ENCODE measurements at places on chromosomes 6 and 20.

DNA sequence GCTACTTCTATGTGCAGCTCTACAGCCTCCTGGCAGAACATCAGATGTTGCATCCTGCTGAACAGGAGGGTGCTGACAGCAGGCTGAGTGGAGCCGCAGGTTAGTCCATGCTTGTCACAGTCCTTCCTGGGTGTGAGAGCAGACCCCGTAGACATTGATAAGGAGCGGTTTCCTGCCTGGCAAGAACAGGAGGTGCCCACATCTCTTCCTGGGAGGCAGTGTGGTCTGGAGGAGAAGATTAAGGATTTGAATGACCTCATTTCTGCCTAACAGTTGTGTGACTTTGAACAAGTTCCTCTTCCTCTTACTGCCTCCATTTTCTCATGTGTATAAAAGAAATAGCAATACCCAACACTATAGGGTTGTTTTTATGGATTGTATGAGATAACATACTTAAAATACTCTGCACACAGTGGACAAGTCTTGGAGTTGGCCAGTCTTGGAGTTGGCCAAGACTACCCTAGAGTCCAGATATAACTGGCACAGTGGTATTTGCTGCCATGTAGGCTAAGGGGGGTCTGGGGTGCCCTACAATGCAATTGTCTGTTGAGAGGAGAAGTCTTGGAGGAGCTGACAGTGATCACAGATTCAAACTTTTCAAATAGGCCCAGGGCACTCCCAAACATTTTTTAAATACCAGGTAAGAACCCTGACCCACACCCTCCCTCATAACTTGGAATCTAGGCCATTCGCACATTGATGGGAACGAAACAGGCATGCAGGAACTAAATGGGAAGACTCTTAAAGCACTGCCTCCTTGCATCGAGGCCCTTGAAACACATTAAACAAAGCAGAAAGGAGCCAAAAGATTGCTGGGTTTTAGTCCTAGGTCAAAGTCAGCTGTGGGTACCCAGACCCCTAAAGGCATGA is 32.6 kb upstream of the TBC1D7 start:
- no peak for DNase-seq

GRCh38 chr6:157761331-157761921 is 61.6 kb upstream of the SNX9 start:
- DNase-seq = peak; percentile 63

- DNase-seq = no peak
Measured at GRCh38 chr6:22313796-22314195, 17.0 kb upstream of the PRL start.

DNA sequence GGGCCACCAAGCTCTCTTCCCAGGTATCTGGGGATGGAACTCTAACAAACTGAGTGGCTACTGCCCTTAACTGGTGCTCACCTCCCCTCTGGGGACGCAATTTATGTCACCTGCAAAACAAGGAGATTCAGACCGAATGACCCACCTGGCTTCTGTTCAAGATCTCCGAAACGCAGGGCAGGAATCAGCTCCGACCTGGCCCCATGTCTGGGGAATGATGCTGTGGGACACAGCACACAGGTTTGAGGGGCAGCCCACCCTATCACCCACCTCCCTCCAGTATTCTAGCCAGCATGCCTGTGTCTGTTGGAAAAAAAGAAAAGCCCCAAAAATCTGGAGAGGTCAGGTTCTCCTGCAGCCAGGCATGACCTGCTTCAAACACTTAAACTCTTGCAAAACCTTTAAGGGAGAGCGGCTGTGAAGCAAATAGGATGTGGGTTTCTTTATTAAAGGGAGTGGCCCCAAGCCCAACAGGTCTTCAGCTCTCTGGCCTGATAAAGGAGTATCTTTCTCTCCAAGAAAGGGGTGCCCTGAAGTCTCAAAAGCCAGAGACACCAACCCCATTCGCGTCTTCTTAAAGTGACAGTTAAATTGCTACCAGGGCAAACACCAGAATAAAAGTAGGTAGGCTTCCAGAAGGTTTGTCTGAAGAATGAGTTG is 6.4 kb downstream of the PREX1 start:
- DNase-seq = no peak

- no peak for DNase-seq
Measured at GRCh38 chr6:133956416-133957049, 3.5 kb downstream of the TBPL1 start.

DNA sequence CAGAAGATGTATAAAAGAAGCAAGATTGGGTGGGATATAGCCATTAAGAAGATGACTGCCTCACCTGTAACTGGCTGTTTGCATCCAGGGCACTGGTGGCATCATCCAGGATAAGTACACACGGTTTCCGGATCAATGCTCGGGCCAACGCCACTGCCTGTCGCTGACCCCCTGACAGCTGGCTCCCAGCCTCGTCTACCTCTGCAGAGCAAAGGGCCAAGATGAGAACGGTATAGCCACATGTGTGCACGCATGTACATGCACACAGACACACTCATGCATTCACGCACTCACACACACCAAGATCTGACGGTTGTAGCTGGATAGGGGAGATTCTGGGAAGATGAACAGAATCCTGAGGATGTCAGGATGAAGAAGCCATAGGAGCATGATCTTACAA is 3.2 kb upstream of the PSMB8 start:
- peak; percentile 20 for DNase-seq

GRCh38 chr6:149081281-149081680 is 236.2 kb upstream of the TAB2 start:
- DNase-seq = no peak

DNA sequence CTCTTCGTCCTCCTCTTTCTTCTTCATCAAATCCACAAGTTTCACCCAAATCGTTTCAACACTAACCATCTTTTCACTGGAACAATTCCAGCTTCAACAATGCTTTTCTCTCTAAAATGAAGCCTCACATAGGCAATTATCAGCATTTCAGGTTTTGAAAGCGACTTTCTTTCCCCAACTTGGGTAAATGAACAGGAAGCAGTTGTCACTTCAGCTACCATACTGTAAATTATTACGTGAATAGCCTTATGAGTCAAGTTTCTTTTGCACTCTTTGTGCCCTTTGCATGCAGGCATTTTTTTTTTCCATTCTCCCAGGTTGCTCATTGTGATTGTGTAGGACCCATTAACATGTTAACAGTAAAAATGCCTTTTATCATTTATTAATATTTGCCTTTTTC is 121.7 kb upstream of the BTBD3 start:
- no peak for DNase-seq

- DNase-seq = no peak
Measured at GRCh38 chr6:43970068-43970912, 157.0 kb downstream of the MRPL14 start.

GRCh38 chr6:156617941-156618340 is 159.2 kb upstream of the ARID1B start:
- DNase-seq = no peak

GRCh38 chr6:26594730-26595632 is 1.8 kb upstream of the ABT1 start:
- DNase-seq = no peak

DNA sequence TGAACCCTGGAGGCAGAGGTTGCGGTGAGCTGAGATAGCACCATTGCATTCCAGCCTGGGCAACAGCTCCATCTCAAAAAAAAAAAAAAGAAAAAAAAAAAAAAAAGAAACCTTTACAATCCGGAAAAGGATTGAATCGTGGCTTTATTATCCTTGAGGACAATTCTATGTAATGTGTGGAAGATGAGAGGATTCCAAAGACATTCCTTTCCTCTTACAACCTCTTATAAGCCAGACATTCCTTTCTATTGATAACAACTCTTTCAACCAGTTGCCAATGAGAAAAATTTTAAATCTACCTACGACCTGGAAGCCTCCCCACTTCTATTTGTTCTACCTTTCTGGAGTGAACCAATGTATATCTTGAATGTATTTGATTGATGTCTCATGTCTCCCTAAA is 91.2 kb upstream of the EEF1E1 start:
- DNase-seq = no peak

DNA sequence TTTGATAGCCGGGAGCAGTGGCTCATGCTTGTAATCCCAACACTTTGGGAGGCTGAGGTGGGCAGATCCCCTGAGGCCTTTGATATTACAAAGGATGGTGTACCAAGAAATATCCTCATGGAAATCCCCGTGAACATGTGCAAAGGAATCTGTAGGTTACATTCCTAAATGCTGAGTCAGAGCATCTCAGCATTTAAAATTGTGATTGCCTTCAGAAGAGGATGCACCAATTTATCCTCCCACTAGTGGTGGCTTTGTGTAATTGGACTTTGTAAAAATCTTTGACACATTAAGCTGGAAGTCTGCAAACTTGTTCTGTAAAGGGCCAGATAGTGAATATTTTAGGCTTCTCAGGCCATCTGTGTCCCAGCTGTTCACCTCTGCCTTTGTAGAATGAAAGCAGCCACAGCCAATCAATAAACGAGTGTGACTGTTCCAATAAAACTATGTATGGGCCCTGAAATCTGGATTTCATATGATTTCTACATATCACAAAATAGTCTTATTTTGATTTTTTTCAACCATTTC is 11.8 kb downstream of the TMEM14B start:
- DNase-seq = no peak

DNA sequence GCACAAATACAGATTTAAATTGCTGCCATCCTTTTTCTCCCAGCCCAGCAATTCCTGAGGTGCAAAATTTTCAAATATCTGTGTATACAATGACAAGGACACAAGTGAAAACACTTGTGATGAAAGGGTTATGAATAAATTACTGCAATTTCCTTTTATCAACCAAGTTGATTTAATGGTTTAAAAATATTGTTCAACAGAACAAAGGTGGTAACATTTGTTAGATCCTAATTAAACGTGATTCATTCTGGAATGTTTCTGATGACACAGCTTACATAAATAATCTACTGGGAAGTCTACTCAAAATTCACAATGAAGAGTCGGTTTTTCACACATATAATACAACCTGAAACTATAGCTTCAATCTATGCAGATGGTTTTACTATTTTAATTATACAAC is 17.1 kb downstream of the B4GALT5 start:
- DNase-seq = no peak

DNA sequence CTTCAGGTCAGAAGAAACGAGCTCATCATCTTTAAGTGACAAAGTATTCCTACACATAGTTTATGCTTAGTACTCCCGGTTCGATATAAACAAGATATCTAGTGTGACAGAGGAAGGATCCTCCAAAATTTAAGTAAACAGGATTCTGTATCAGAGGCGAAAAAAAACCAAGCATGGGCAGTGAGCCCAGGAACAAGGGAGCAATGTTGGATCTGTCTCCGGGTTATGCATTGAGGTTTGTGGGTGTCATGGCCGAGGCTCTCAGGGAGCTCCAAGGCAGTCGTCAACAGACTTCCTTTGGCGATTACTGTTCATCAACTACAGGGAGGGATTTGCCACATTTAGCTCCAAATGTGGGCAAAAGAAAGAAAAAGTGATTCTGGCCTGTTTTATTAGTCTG is 319.5 kb downstream of the CBLN4 start:
- no peak for DNase-seq

- no peak for DNase-seq
Measured at GRCh38 chr6:169190144-169190584, 63.5 kb downstream of the THBS2 start.

GRCh38 chr20:1391640-1392442 is 1.0 kb downstream of the FKBP1A start:
- DNase-seq = peak; percentile 43

GRCh38 chr6:33896391-33897188 is 92.8 kb upstream of the MLN start:
- no peak for DNase-seq

- no peak for DNase-seq
Measured at GRCh38 chr20:14550655-14551054, 213.2 kb upstream of the FLRT3 start.

GRCh38 chr6:23566418-23566817 is 559.6 kb upstream of the NRSN1 start:
- DNase-seq = no peak

GRCh38 chr20:1438361-1438760 is 28.3 kb downstream of the NSFL1C start:
- DNase-seq = no peak

- no peak for DNase-seq
Measured at GRCh38 chr6:130825772-130826441, 1.3 kb upstream of the SMLR1 start.

- no peak for DNase-seq
Measured at GRCh38 chr6:3738381-3739131, 13.0 kb downstream of the PXDC1 start.

DNA sequence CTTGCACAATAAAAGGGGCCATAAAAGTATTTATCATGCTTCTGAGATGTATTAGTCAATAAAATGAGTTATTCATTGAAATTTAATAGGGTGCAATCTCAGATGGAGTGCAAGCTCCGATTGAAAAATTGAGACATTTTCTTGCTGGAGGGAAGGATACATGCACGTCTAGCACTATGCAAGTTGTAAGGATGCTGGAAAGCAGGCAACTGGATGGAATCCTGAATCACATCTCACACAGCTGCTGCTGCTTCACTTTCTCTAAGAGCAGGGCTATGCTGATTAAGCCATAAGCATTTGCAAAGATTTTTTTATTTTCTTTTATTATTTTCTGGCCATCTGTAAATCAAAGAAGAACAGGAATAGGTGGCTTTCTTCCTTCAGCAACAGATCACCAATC is 308.8 kb upstream of the EPHA7 start:
- DNase-seq = no peak

DNA sequence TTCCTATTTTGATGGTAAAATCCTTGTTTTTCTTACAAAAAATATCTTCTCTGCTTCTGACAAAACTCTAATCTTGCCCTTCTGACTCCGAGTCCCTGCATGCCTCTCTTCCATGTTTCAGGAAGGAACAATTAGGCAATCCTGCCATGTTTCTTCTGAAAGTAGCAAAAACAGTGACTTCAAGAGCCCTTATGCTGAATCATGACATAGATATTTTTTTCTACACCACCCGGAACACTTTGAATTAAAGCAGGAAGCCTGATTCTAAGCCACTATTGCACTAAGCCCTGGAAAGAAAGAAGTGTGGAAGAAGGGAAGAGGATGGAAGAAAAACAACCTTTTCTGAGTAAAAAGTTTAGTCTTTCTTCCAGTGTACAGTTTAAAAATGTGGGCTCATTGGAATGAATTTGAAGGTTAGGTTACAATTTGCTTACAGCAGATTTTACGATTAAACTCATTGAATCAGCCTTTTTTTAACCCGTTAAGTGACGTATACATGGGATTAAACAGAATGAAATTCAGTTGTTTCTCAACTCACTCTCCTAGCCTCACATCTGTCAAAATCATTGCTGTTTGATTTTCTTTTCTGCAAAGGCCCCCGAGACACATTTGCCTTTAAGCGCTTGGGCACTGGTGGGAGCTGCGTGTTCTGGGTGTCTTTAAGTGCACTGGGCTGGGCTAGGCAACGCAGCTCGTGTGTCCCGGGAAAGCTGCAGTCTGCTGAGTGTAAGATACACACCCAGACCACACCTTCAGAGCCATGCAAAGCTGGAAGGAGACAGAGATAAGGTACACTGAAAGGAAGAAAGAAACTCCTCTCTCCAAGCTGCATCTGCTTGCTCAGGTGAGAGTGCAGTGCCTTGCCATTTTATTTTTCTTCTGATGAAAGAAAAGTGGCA is 159.4 kb upstream of the CITED2 start:
- no peak for DNase-seq

Data from activated CD8-positive, alpha-beta T cell treated with anti-CD3 and anti-CD28 coated beads, Interleukin-2, amount 10 ng/mL, durations not matched to agents 7 days and 5 days (primary cell).